ENCODE measurements at places on chromosomes 16 and 17.
A peak's percentile ranks its signal among the peaks of the same experiment; 100 is the strongest.

- no peak for DNase-seq
Observed at GRCh38 chr17:43070257-43070656, 45.2 kb downstream of the RND2 start.

GRCh38 chr16:73614131-73614530 is 566.2 kb upstream of the ZFHX3 start:
- DNase-seq = no peak

GRCh38 chr17:65268832-65269231 is 131.7 kb downstream of the RGS9 start:
- DNase-seq = no peak

GRCh38 chr16:10362077-10362863 is 23.6 kb upstream of the ATF7IP2 start:
- no peak for DNase-seq

DNA sequence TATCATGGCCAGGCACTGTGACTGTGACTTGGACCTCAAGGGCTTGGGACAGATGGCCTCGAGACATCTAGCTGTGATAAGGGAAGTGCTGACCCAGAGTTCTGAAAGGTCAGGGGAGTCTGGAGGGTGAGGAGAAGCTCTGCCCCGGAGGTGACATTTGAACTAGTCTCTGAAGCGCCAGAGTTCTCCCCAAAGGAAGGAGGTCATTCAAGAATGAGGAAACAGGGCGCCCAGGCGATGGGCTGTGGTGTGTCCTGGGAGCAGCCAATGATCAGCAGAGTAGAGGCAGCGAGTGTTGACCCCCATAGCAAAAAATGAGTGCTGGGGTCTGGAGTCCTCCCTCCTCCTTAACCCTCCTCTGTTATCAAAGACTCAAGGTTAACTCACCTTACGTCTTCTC is 4.9 kb downstream of the STARD3 start:
- no peak for DNase-seq

DNA sequence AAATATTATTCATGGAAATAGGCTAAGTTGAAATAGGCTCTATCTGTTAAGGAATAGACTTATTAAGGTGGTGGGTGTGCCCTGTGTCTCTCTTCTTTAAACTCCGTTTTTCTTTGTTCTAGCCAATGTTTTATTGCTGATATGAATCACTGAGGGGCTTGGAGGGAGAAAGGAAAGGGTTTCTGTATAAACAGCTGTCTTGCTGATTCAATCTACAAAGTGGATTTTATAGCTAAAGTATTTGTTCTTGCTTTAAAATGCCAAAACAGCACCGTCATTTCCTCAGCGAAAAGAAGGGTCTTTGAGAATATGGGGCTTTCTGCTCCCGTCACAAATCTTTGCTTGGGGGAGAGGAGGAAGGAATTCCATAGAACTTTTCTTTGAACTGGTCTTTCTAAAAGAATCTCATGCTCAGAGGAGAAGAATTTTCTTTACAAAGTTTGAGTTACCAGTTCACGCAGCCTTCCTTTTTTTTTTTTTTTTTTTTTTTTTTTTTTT is 39.3 kb downstream of the MSI2 start:
- DNase-seq = no peak

GRCh38 chr16:31001507-31002249 is 8.8 kb downstream of the STX1B start:
- DNase-seq = no peak

GRCh38 chr17:49996495-49997300 is 1.7 kb upstream of the DLX3 start:
- DNase-seq = peak; percentile 22

All from caudate nucleus (tissue), 63 donors.